ENCODE measurements at places on chromosomes 11 and 22. TPM values are rescaled to one million over a fixed set of nuclear protein-coding genes. Genes with fewer than 3 reads are reported as not detected.

DDIAS gene
- total RNA-seq: 5.2 TPM

LYVE1 gene
- 2.3 TPM for total RNA-seq

NPTXR gene
- total RNA-seq: 4.4 TPM

NCF4 gene
- total RNA-seq: not detected

TRIM68 gene
- total RNA-seq: 5.3 TPM

Data from epithelial cell of alveolus of lung (primary cell).